ENCODE measurements at places on chromosomes 3 and 15. TPM values are rescaled to one million over a fixed set of nuclear protein-coding genes. Genes with fewer than 3 reads are reported as not detected.
A peak's percentile ranks its signal among the peaks of the same experiment; 100 is the strongest.

DNA sequence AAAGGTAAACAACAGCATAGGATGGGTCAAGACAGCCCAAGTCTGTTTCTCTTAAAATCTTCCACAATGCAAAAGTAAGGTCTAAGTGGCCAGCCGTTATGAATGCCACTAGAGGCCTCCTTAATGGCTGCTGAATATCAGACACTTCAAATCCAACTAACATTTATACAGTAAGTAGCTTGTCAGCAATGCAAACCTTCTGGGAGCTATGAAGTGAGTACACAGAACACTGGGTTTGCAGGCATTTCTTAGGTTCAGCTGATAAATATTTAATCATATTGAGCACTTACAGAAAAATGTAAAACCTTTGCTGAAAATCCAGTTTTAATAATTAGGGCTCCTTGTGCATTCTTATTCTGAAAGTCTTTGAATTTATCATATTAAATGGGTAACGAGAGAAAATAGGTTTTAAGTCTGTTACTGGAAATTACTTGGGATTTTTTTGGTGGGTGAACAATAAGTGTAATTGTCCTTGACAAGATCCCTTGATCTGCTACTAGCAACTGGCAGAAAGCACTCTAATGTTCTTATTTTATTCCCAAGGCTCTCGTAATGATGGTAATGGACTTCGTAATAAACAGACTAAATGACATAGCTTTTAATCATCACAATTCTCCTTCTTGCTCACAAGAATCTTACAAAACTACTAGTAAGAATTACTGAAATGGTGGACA, 141.7 kb upstream of the GPR149 start:
- no peak for DNase-seq

GRCh38 chr3:33855884-33856546, 57.6 kb downstream of the PDCD6IP start:
- DNase-seq: no peak

- DNase-seq: no peak
Observed at GRCh38 chr15:55499151-55499550, 8.9 kb downstream of the DNAAF4 start.

GRCh38 chr15:62455441-62455921, 290.4 kb upstream of the C2CD4B start:
- DNase-seq: peak; percentile 27

DNA sequence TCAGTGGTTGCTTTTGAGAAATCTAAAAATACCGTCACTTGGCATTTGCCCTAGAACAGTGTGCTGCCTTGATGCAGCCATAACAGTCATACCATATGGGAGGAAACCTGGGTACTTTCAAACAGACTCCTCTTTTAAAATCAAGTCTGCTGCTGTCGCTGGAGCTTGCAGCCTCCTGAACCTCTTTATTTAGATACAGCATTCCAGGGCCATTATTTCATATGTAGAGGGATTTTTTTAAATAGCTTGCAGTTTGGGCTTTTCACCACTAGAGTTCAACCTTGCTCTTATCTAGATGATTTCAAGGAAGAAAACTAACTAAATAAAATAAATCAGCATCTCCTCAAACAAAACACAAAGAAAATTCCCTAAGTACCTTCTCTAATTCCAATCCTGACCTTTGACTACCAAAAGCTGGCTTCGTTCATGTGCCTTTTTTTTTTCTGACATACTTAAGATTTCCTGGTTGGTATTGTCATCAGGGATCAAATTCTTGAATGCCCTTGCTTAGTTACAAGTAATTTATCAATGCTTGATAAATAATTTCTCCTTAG, 111.6 kb downstream of the KBTBD8 start:
- DNase-seq: peak; percentile 58

GRCh38 chr3:9168241-9168741, 81.2 kb downstream of the SRGAP3 start:
- no peak for DNase-seq

DNA sequence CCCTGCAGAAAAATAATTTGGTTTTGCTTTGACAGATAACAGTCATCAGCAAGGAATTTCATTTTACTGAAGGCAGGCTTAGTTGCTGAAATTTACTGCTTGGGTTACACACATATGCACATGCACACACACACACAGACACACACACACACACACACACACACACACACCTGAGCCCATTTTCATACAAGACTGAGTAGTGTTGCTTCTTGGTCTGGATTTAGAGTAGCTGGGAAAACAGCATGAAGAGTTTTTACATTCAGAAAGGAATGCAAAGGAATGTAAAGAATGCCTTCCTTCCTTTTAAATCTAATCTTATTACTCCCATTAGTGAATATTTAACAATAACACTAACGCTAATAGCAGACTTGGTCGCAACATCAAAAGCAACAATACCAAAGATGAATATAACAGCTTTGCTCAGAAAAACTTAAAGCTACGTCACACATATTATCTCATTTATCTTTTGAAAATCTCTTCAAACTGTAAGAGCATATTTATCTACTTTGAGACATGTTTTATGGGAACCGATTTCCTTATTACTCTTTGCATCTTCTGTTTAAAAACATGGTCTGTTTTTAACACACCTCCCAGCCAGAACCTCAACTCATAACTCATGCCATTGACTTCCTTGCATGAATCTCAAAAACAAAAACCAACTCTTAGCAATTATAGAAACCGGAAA, 32.5 kb downstream of the RFTN1 start:
- no peak for DNase-seq

- no peak for DNase-seq
Observed at GRCh38 chr15:69080295-69081248, 66.1 kb downstream of the NOX5 start.

- no peak for DNase-seq
Observed at GRCh38 chr3:110929816-110930215, 141.8 kb upstream of the NECTIN3 start.

DNA sequence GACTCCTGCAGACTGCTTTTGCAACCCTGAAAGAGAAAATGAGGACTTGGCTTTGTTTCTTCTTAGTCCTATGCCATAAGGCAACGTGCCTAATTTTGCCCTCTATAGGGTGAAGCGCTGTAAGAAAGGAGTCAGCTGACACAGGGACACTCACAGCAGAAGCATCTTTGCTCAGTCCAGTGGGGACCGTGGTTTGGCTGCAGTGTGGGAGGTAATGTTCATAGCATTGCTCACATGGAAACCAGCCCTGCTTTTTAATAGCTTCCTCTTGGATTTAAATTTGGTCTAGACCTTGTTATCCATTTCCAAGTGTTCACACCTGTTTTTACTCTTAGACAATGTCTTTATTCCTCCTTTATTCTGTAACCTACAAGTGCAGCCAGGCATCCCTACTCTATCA, 1032.1 kb downstream of the NTRK3 start:
- no peak for DNase-seq

Gene CYP8B1
- total RNA-seq: not detected

Gene DZIP1L
- total RNA-seq: 11.2 TPM

Gene ECE2
- 1.1 TPM for total RNA-seq

Gene SIDT1
- 0.81 TPM for total RNA-seq

Gene FBXL2
- total RNA-seq: 7.9 TPM

Gene KCNH8
- 0.83 TPM for total RNA-seq

Gene NLGN1
- 33.5 TPM for total RNA-seq

Gene TIMP4
- total RNA-seq: 17.6 TPM

Gene XXYLT1
- 13.8 TPM for total RNA-seq

Gene IMPG2
- 0.54 TPM for total RNA-seq

Gene MKRN3
- 0.27 TPM for total RNA-seq
